ENCODE measurements at places on chromosomes 5 and 9.

DNA sequence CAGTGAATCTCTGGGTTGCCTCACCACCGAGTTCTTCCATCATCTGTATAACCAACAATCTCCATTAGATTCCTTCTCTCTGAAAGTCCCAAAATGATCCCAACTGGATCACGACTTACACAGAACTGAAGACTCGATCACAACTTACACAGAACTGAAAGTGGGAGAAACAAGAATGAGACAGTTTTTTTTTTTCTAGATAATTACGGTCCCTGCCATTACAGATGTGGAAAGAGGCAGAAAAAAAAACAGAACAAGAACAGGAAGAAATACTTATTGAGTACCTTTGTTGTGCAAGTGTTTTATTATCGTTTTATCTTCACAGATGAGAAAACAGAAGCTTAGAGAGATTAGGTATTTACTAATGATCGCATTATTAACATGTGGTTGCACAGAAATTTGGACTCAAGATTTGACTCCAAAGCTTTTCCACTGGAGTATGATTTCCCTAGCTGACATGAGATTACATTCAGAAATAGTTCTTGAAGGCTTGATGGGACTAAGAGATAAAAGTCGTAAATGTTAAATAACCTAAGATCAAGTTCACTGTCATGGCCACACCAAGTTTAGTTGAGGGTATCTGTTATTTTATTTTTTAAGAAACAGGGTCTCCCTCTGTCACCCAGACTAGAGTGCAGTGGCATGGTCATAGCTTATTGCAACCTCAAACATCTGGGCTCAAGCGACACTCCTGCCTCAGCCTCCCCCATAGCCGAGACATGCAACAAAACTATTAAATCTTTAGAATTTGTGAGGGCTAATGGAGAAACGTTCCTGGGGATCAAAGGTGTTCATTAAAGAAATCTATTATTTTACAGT lies 8.9 kb downstream of the PLK2 start:
- no peak for DNase-seq

GRCh38 chr9:120306561-120306960 lies 273.4 kb downstream of the CDK5RAP2 start:
- no peak for DNase-seq

DNA sequence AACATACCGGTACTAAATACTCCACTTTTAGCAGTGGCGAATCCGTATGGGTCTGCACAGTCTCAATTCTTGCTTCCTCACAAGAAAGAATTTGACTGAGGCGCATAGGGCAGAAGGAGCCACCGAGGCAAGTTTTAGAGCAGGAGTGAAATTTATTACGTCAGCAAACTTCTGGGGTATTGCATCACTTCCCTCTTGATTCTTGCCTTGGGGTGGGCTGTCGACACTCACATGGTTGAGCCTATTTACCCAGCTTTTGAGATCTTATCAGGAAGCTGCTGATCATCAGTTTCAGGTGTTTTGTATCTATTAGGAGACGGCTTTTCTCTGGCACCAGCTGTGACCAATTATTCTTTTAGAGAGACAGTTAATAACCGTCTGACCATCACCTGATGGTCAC lies 111.5 kb upstream of the CCNH start:
- no peak for DNase-seq

- no peak for DNase-seq
Observed at GRCh38 chr9:87372356-87372851, 125.3 kb upstream of the DAPK1 start.

GRCh38 chr9:35423499-35423898 lies 66.4 kb upstream of the RUSC2 start:
- DNase-seq = no peak

DNA sequence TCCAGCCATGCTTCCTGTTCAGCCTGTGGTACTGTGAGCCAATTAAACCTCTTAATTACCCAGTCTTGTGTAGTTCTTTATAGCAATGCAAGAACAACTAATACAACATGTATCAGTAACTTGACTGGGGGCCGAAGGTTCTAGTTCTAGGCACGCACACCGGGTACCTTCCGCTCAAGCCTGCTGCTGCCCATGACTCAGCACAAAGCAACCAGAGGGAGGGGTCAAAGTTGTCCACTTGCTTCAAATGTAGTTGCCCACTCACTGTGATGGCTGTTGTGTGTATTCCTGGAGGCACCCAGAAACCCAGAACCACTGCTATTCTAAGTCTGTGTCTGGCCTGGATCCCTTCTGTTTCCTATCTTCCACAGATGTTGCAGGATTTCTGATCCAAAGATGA lies 222.6 kb downstream of the FRMD3 start:
- no peak for DNase-seq

DNA sequence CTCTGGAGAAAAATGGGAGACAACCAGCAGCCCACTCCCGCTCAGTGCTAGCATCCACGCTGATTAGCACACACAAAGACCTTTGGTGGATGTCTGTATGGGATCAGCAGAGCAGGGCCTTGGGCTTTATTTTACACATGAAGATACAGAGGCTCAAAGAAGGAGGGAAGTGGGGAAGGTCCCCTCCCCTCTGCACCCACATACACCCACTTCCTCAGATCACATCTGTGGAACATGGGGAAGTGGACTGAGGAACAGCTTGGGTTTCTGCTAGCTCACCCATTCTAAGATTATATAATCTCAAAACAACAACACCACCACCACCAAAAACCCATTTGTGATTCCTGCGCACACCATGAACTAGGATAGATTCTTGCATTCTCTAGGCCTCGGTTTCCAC lies 14.0 kb downstream of the GGTA1 start:
- no peak for DNase-seq

- DNase-seq = no peak
Observed at GRCh38 chr5:135161221-135161620, 127.2 kb upstream of the PITX1 start.
